ENCODE measurements at places on chromosomes 1 and 21. TPM values are rescaled to one million over a fixed set of nuclear protein-coding genes. Genes with fewer than 3 reads are reported as not detected.

Gene BMP8A
- polyA plus RNA-seq: not detected

Gene CHD5
- polyA plus RNA-seq: not detected

Gene UTS2
- polyA plus RNA-seq: 28.4 TPM

Gene LRRN2
- not detected for polyA plus RNA-seq

Gene TBX19
- 1.3 TPM for polyA plus RNA-seq

DNA sequence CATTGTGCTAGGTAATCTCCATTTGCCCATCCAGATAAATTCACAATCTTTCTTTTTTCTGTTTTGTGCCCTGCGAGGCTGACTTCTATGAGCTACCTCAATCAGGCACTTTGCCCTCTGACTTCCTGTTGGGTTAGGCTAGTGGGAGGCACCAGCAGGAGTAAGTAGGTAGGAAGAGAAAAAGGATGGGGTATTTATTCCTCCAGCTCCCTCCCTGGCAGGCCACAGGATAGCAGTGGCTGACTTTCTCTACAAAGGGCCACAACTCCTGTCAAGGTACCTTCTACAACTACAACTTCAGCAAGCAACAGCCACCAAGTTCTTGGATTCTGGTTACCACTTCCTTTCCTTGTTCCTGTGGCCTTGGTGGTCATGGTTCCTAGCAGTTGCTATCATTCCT, 18.8 kb upstream of the GORAB start:
- DNase-seq: no peak

DNA sequence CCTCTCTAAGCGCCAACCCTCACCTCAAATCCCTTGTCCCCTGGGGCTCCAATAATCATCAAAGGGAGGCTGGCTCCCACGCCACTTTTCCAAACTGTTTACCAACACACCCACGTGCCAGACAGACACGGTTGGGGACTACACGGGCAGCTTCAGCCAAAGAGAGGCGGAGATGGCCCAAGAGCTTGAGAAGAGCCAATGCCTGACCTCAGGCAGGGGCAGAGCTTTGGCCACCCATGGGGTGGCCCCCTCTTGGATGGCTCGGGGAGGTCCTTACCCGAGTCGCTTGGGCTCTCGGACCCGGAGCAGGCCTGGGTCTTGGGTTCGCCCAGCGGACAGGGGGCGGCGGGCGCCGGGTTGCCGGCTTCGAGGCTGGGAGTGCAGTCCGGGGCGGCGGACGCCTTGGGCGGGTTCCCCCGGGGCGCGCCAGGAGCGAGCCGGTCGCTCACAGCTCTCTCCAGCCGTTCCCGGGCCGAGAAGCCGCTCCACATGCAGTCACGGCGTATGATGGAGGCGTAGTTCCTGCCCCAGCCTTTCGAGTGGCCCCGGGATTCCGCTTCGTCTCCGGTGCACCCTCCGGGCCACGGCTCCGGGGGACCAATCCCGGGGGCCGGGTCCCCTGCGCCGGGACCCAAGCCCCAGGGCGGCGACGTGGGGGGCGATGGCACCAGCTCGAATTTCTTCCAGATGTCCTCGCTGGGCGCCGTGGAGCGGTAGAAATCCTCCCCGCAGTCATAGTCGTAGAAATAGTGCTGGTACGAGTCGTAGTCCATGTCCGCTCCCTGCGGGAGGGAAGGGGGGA, 854 bp downstream of the MYCL start:
- DNase-seq: no peak

- no peak for DNase-seq
Measured at GRCh38 chr1:111467865-111468716, 5.7 kb upstream of the C1orf162 start.

DNA sequence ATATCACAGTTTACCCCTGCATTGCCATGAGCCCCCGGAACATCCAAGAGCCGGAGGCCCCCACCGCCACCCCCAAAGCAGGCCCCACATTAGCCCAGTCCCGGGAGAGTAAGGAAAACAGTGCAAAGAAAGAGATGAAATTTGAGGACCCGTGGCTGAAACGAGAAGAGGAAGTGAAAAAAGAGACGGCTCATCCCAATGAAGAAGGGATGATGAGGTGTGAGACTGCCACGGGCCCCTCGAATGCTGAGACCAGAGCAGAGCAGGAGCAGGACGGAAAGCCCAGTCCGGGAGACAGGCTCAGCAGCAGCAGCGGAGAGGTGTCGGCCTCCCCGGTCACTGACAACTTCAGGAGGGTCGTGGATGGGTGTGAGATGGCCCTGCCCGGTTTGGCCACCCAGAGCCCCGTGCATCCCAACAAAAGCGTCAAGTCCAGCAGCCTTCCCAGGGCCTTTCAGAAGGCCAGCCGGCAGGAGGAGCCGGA, 532.4 kb downstream of the KIF26B start:
- no peak for DNase-seq
